Stimulated activated CD8-positive, alpha-beta memory T cell treated with anti-CD3 and anti-CD28 coated beads, Interleukin-7, amount 100 ng/mL, for 24 hours (primary cell): ENCODE measurements at places on chromosomes 16 and 17.

DNA sequence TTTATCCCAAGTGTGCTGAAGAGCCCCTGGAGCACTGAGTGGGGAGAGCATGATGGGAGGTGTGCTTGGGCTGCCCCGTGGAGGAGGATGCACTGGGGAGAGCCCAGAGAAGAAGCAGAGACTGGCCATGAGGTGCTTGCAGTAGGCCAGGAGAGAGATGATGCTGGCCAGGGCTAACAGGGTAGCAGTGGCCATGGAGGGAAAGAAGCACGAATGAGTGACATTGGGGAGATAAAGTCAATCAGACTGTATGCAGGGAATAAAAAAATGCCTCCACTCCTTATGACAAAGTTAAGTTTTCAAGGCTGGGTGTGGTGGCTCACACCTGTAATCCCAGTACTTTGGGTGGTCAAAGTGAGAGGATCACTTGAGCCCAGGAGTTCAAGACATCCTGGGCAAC is 5.4 kb upstream of the TMEM220 start:
- no peak for DNase-seq

DNA sequence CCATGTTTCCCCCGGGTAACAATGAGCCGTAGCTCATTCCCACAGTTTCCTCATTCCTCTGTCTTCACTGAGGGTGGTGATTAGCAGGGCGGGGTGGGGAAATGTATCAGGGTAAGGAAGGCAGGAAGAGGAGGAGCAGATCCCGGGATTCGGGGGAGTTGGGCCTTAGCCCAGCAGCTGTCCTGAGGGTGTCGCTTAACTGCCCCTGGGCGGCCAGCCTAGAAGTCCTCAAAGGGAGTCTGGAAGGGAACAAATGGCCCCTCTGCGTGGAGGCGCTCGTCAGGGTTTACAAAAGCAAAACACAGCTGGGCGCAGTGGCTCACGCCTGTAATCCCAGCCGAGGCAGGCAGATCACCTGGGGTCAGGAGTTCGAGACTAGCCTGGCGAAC is 14.3 kb downstream of the MLYCD start:
- DNase-seq, result no peak

GRCh38 chr16:82149536-82149935 is 20.5 kb downstream of the MPHOSPH6 start:
- DNase-seq, result no peak

GRCh38 chr17:38967290-38967738 is at the start of gene FBXO47:
TSS of gene FBXO47 (minus strand) at chr17:38967403. CDS start at chr17:38963025, 4,378 bp downstream.
- peak; percentile 56 for DNase-seq

DNA sequence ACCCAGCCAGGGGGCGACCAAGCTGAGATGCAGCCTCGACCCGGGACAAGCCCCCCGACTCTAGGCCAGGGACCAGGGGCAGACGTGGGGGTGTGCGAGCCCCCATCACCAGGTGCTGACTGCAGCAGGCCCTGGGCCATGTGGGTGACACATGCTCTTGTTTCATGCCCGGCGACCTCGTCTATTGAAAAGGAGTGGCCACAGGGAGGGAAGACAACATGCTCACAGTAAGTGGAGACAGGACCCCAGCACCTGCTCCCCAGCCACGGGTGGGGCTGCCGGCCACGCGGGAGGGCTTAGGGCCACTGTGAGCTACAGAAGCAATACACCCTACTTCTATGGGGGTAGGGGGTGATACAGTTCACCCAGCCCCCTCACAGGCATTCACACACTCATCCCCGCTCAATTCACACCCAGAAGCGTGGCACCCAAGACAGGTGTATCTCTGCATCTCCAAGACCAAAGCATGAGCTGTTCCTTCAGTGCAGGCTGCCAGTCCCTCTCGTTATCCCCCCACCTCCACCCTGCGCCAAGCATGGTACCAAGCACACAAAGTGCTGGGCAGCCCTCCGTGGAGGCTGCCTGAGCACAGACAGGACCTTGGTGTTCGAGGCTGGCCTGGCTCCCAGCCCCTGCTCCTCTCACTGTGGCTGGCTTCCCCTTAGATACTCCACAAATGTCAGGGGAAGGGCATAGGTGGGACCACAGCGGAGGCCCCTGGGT is 13.6 kb downstream of the VASN start:
- DNase-seq, result no peak
